ENCODE measurements at places on chromosomes 3 and 15.

GRCh38 chr3:192130534-192131132 lies 596.7 kb downstream of the FGF12 start:
- peak; percentile 37 for DNase-seq

GRCh38 chr3:57112206-57112605 lies 51.7 kb downstream of the SPATA12 start:
- DNase-seq = no peak

GRCh38 chr15:76060118-76060989 lies 569 bp downstream of the TMEM266 start:
- no peak for DNase-seq

DNA sequence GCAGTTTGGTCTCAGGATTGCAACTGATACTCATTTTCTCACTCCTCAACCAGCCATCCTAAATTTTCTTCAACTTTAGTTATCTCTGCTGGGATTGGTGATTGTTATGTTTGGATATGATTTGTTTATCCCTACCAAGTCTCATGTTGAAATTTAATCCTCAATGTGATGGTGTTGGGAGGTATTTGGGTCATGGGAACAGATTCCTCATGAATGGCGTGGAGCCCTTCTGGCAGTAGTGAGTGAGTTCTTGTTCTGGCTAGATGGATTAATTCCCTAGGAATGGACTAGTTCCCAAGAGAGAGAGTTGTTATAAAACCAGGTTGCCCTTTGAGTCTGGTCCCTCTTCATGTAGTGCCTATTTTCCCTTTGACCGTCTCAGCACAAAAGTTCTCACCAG lies 399.9 kb downstream of the SQOR start:
- DNase-seq = no peak

- DNase-seq = no peak
Observed at GRCh38 chr15:74960995-74961588, 4.5 kb upstream of the RPP25 start.

GRCh38 chr15:38683382-38684242 lies 119.0 kb upstream of the RASGRP1 start:
- peak; percentile 10 for DNase-seq

DNA sequence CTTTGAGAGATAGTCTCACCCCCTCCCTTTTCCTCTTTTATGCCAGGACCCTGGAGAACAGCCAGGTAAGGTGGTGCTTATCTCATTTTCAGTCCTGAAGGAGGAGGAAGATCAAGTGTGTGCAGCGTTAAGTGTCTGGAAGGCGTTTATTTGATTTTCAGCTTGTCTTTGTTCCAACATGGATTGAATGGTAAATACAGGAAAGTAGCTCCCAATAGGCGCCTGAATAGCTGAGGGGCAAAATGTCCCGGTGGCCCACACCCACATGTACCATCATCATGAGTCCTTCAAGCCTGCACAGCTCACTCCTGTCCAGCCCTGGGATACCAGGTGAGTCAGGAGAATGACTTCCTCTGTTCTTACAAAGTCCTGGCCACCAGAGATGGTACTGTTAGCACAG lies 73.5 kb downstream of the CEMIP start:
- DNase-seq = no peak

GRCh38 chr3:105278688-105279087 lies 88.0 kb upstream of the ALCAM start:
- DNase-seq = no peak

GRCh38 chr3:113546414-113546893 lies 14.1 kb downstream of the SIDT1 start:
- no peak for DNase-seq

DNA sequence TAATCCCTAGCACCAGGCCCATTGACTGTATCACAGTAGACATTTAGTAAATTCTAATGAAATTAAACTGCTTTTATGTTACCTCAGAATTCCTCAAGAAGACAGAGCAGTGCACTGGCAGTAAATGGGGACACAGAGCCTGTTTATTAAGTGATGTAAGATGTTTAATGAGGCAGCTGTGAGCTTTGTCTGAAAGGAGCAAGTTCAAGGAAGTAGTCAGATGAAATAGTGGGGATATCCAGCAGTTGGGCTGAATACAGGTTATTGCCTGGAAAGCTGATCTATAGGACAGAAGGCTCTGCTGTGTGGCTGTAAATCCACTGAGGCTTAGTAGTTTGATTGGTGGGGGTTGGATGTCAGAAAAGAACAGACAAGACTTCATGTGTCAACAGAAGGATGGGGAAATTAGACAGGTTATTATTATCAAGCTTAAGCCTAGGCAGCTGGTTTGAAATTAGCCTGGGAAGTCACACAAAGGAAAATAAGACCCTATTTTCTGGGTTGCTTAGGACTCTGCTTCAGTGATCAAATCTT lies 62.2 kb downstream of the PFN2 start:
- DNase-seq = no peak

GRCh38 chr3:16060358-16060852 lies 114.1 kb upstream of the GALNT15 start:
- DNase-seq = no peak

- DNase-seq = no peak
Observed at GRCh38 chr3:69020857-69021256, 7.4 kb upstream of the EOGT start.

GRCh38 chr3:185983495-185984141 lies 45.8 kb upstream of the TRA2B start:
- DNase-seq = peak; percentile 85

- no peak for DNase-seq
Observed at GRCh38 chr3:24631481-24631880, 136.8 kb upstream of the THRB start.

- no peak for DNase-seq
Observed at GRCh38 chr3:108243243-108243642, 21.0 kb upstream of the IFT57 start.

DNA sequence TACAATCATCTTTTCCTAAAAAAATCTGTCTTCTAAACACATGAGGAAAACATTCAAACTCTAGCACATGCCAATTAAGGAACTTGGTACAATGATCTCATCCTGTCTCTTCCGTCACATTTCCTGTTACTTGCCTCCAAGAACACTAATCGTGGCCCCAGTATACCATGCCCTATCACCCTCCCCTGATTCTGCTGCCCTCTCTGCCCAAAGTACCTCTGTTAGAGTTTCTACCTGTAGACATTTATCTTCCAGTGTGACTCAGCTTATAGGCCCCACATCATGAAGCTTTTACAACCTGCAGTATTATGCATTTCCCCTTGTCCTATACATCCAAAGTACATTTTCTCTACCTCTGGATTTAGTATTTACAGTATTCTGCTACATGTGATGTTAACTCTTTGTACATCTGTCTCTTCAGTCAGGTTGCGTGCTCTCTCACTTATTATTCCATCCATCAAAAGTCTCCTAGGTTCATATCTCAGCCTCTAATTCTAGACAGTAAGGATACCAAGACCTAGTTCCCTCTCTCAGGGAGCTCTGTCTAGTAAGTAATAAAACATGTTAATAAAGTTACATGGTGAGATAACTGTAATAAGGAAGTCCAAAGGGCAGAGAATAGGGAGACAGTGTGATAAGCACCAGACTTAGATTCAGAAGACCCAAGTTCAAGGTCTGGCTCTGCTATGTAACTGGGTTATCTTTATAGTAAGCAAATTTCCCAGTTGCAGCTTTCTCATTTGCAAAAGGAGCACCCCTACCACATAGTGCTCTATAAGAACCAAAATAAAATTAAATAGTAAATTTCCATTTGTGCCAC lies 8.9 kb upstream of the SEMA6D start:
- no peak for DNase-seq

DNA sequence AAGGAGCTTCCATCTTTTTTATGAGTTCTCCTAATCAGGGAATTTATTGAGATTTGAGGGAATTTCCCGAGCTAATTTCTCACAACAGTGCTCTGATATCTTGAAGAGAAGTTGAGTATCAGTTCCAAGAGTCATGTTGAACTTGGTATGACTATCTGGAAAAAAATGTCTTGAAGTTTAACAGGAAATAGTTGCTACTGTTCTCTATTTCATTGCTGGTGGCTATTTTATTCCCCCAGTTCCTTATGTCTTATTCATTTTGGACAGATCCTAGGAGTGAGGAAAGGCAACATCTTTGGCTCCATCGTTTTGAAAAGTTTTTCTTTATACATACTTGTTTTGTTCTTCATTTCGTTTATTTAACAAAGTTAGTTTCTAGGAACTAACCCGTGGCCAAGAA lies 307.8 kb upstream of the AGTR1 start:
- DNase-seq = no peak
